ENCODE measurements at places on chromosomes 16 and 17.

- no peak for DNase-seq
Observed at GRCh38 chr17:80153004-80153403, 6.1 kb upstream of the EIF4A3 start.

DNA sequence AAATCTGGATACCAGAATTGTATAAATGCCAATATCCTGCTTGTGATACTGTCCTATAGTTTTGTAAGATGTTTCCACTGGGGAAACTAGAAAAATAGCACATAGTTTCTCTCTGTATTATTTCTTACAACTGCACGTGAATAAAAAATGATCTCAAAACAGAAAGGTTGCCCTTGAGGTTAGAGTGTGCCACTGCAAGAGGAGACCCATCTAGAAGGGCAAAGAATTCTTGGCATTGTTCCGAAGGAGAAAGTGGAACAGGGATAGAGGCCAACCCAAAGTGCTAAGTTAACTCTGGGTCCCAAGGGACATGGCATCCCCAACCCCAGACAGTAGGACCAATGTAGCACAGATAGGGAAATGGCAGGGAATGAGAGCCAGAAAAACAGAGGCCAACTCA lies 477.5 kb upstream of the HSBP1 start:
- DNase-seq, result no peak

GRCh38 chr17:79361873-79362771 lies 248.7 kb downstream of the RBFOX3 start:
- DNase-seq, result no peak

DNA sequence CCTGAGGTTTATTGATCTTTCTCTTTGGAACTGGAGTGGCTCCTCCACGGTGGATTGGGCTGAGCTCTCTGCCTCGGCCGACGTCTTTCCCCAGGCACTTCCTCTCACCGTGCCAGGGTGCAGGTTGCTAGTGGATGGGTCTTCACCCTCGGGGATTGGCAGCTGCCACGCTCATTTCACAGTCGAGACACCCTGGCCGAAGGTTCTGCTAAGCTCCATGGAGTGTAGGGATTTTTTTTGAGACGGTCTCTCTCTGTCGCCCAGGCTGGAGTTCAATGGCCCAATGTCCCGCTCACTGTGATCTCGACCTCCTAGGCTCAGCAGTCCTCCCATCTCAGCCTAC lies 280.8 kb downstream of the SEC14L1 start:
- no peak for DNase-seq
